ENCODE measurements at places on chromosomes 7 and 10.

GRCh38 chr7:108452707-108453106 lies 3.5 kb downstream of the NRCAM start:
- DNase-seq, result no peak

DNA sequence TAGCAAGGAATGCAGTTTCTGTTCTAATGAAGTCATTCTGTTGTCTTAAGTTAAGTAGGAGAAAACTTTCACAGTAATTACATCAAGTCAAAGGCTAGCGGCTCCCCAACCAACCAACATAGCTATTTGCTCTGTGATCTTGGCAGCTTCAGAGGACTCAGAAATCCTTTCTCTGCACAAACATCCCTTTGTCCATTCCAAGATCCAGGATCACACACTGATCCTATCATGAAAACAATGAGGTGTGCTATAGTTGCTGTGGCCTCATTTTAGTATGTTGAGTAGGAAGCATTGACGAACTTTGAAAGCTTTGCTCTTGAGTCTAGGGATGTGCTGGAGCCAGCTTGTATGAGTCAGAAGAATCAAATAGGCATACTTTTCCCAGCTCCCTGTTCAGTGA lies 218.2 kb upstream of the PRSS58 start:
- DNase-seq, result no peak

- no peak for DNase-seq
These were observed 91.2 kb downstream of the ZNF22 start for GRCh38 chr10:45091968-45092367.

DNA sequence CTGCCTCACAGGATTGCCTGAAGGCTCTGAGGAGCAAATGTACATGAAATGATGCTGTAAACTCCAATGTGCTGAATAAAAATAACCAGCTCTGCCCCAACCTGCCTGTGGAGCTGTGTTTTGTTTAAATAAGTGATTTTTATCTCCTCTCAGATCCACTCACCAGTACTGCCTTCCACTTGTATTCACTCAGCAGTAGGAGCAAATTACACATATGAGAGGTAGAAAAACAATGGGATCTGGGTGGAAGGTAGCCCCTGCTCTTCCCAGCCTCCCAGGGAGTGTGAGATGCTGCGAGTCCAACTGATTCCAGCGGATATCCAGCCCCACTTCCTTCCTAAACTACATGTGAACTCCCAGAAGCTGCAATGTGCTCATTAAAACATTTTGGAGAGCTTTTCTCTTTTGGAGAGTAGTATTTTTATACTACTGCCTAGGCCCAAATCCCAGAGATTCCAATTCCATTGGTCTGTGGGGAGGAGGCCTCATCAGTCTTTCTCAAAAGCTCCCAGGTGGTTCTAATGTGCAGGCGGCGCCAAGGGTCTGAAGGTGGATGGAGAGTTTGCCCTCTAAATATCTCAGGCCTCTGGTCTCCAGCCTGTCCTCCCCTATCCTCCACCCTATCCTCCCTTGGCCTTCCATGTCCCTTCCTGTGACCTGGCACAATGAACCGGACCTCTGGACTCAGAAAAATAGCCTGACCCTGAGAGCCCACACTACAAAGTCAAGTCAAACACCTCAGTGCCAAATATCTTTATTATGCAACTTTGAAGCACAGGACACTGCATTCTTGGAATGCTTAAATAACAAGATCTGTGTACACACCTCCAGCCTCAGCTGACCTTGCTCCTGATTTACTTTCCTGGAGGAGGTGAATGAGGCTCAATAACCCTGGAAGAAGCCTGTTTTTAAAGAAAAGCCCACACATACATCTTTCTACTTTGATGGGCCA lies 46.2 kb downstream of the CPVL start:
- peak; percentile 70 for DNase-seq

- no peak for DNase-seq
These were observed 134.2 kb downstream of the PTN start for GRCh38 chr7:137209151-137209817.

DNA sequence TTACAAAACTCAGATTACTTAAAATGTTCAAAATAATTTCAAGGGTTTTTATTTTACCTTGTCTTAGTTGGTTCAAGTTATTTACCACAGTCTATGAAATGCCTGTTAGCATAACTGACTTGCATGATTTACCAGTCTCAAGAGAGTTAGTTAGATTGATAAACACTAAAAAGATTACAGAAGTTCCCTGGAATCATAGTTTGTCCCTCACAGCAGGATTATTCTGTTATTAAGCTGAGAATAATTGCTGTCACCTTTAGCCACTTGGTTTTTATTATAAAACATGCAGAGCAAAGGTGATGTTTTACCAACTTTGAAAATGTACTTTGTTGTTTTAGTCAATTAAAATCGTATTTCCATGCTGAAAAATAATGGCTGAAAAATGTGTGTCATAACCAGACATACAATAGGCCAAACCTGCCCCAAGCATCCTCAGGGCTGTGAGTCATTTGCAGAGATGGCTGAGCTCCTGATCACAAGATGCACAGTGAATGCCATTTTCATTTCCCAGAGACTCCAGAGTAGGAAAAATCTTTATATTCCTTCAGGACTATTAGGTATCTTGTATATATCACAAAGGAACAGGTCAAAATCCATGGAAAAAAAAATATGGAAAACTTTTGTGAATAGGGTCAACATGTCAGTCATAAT lies 87.8 kb upstream of the DKK1 start:
- DNase-seq, result no peak

DNA sequence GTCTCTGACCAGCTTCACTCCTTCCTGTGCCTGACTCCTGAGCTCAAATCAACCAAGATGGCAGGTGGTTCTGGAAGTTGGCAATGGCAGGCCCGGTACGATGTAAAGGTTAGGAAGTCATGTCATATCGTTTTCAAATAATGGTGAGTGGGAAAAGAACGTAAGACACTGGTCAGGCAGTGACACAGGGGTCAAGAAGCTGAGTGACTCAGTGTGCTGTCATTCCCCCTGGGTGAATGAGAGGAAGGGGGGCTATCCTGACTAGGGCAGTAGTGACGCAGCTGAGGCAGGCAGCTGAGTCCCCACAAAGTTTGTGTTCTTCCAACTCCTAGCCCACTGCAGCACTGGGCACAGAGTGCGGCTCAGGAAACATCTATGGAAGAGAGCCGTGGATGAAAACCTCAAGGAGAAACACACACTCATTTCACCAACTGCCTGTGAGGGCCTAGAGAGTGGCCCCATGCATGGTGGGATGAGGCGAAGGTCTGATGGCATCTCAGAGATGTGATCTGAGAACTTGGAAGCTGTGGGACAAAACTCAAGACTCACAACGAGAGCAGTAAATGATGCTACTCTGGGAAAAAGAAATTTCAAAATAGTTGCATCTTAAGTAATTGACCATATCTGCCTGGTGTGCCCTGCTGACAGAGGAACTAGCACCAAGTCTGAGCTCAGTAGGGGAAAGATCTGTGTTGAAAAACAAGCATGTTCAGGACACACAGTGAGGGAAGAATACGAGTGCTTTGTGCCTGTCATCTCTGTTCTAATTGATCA lies 23.2 kb downstream of the CREB3L2 start:
- no peak for DNase-seq

DNA sequence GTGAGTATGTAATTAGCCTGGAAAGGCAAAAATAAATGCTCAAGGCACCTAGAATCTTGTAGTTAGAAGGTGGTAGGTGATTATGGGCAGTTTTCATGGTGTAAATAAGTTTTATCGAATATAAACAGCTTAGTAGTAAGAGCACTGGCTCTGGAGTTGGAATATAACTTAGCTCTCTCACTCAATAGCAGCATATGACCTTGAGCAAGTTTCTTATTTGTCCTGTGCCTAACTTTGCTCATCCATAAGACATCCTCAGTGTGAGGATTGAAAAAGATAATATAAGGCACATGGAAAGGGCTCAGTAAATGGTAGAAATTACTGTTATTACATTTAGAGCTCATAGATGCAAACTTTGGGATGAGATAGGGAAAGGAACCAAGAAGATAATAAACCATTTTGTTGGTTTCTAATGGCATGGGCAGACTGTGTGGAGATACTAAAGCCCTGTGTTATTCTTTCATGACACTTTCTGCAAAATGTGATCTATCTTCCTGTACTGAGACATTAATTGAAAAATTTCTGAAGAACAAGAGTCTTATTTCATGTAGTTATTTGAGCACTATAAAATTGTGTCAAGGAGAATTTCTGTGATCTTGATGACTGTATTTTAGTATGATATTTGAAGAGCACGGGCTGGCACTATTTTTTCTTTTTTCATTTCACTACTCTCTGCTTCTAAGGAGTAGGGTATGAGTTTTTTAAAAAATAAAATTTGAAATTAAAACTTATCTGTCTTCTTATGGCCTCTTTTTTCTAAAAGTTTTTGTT lies 3.1 kb downstream of the SLK start:
- no peak for DNase-seq

GRCh38 chr7:112386619-112387018 lies 63.6 kb upstream of the IFRD1 start:
- no peak for DNase-seq
